ENCODE measurements at places on chromosomes 2 and 18.

DNA sequence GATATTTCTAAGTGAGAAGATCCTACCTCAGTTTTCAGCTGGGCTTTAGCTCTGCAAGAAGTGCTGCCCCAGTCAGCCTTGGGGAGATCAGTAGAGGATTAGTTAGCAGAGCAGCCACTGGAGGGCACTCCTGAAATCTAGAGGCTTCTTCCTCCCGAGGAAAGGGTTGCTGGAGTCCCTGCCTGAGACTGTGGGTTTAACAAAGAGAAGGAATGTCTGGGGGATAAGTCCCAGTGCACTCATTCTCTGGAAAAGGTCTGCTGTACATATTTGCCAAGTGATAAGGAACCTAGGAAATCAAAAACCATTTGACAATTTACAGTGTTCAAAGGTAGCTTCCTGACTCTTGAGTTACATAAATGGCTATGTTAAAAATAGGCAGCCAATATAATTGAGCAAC lies 207.2 kb downstream of the SLC8A1 start:
- DNase-seq = no peak

DNA sequence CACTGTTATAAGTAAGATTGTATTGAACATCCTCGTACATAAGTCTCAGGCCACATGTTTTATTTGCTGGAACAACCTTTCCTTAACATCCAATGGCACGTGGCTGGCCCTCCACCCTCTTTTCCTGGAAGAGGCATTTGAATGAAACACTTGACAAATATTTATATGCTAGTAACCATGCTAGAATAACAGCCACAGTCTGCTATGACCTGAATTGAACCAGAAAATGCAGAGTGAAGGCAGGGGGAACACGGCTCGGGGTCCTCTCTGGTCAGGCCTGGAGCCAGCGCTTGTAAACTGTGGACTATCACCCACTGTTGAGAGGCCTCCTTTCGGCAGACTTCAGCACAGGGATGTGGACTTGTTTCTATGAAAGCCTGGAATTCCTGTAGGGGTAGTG lies 198.2 kb upstream of the COPS8 start:
- DNase-seq = no peak

GRCh38 chr18:51417643-51418483 lies 220.4 kb upstream of the MEX3C start:
- no peak for DNase-seq

- no peak for DNase-seq
These were observed 946 bp upstream of the AGAP1 start for GRCh38 chr2:235492850-235493344.

DNA sequence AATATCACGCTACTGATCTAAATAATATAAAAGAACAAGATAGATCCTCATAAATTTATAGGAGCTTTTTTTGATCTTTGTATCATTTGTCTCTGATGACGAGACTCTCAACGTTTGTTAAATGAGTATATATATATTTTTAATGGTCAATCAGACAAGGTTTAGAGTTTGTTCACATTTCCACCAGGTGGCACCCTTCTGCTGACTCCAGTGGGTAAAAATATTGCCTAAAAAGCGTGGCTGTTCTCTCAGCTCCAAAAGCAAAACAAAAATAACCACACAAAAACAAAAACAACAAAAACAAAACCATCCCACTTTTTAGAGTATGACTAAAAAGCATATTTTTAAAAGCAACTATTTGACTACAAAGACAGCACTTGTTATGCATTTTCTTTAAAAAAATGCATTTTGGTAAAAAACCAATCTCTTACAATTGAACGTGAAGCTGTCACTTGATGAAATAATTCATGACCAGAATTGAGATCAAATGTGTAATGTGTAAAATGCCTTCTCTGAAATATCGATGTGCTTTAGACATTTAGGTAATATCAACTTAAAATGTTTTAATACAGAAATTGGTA lies 723.2 kb downstream of the DPP10 start:
- DNase-seq = no peak

- DNase-seq = no peak
These were observed 5.3 kb upstream of the IL18R1 start for GRCh38 chr2:102350137-102350793.

GRCh38 chr2:53252115-53252514 lies 515.5 kb upstream of the CHAC2 start:
- DNase-seq = no peak

DNA sequence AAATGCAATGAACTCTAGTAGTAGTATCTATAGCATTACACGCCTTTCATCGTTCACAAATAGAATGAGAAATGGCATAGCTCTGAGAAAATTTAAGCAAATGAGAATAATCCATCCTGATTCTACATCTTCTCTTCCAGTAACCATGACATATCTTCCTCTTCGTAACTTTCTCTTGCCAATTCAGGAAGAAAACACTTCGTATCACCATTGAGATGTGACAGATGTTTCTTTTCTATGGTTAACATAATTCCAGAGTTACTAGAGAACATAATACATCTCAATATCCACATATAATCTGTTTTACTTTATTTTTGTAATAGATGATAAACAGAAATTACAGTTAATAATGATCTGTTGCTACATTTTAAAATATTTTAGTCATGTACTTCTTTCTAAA lies 1527.4 kb downstream of the LRP1B start:
- no peak for DNase-seq

DNA sequence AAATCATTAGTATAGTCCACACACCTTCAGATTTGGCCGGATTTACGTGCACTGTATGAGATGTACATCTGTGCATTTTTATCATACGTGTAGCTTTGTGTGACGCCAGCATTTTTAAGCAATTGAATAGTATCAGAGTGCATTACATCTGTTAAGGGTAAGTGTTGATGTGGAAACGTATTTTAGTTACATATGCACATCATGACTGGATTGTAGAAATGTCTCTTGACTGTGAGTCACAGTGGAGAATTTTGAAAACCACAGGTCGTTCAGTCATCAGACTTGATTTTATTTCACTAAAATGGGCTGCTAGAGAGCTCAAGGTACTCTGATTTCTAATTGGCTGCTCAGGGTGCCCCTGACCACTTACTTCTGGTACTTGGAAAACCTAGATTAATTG lies 5.4 kb upstream of the GPBAR1 start:
- DNase-seq = no peak

GRCh38 chr18:56382541-56382940 lies 255.9 kb downstream of the TXNL1 start:
- DNase-seq = no peak

DNA sequence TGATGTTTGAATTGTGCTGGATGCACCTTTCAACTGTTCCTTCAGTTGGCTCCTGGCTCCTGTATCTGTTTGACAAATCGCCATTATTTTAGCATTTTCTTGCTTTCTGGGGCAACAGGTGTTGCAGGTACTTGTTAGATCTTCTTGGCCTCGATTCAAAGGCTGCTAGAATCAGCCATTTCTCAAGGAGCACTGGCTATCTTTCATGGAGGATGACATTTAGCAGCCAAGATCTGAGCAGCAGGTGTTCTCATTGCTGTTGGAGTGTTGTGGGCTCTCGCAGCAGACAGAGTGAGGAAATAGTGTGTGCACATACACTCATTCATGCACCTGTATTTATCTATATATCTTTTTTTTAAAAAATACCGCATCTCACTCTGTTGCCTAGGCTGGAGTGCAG lies 52.2 kb downstream of the INPP5D start:
- no peak for DNase-seq
